ENCODE measurements at places on chromosomes 7 and 10.

DNA sequence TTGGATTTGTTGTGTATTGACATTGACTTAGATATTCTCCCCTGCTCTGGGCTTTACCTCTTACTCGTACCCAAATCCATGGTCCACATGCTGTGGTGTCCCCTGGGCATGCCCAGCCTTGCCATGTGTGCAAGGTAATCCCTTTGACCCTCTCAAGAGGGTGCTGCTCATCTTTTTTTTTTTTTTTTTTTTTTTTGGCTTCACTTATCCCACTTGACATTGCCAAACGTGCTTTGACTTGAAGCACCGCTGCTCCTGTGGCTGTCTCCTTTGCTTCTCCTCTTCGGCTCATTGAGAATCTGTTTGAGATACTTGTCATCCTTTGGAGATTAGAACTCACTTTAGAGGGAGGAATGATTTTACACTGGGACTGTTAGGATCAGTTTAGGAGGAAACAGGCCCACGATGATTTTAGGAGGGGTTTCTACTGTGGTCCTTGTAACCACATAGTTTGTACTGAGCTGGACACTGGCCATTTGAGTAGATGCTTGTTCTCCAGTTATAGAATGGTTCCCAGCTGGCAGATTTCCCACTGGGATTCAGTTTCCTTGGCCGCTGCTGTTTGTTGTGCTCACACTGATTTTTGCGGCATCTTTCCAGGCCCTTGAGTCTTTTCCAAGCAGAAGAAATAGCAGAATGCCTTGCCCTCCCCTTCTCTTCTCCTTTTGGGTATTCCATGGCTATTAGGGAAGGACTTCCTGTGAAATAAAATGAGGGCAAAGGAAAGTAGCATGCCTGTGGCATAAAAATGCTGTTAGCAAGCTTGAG, 184.8 kb downstream of the AUTS2 start:
- no peak for DNase-seq

- DNase-seq: no peak
Observed at GRCh38 chr7:141370650-141371049, 180.6 kb upstream of the AGK start.

GRCh38 chr10:60427148-60427547, 37.5 kb upstream of the ANK3 start:
- DNase-seq: no peak

DNA sequence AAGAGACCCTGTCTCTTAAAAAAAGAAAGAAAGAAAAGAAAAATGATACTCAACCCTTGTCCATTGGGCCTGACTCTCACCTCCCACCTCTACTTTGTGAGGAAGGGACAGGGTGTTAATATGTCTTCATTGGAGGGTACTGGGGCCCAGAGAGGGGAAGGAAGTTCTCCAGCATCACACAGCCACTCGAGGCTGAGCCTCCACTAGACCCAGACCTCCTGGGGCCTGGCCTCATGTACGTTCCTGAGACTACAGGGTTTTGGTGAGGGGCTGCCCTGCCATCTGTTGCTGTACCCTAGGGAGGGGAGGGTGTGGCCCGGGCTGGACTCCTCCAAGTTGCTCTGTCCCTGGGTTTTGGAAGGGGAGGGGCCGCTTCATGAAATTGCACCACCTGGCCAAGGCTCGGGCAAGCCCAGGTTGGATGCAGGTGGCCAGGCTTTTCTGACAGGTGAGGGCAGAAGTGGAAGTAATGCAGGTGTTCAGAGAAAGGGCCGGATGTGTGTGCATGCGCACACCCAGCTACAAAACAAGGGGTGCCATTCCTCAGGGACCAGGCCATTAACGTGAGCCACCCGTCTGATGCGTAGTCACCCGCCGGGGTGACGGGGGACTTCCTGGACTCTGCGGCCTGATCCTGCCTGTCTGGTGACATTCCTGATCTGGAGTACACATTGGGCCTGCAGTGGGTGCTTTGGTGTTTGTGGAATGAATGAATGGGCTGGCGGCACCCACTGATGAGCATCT, 21.7 kb downstream of the GTF2IRD1 start:
- no peak for DNase-seq

DNA sequence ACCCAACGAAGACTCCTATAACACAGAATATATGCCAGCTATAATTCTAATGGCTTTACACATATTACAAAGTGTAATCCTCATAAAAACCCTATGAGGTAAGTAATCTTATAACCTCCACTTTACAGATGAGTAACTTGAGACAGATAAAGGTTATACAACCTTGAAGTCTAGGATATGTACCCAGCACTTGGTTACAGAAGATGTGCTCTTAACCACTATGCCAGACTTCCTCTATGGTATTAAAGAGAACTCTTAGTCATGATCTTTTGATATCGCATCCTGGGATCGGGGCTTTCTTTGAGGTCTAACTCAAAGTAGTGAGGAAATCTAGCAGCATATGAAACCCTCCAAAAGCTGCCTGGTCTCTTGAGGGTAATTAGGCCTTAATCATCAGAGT, 319.2 kb upstream of the LRRN3 start:
- no peak for DNase-seq

- DNase-seq: peak; percentile 55
Observed at GRCh38 chr10:71933651-71934050, 30.5 kb upstream of the CHST3 start.

DNA sequence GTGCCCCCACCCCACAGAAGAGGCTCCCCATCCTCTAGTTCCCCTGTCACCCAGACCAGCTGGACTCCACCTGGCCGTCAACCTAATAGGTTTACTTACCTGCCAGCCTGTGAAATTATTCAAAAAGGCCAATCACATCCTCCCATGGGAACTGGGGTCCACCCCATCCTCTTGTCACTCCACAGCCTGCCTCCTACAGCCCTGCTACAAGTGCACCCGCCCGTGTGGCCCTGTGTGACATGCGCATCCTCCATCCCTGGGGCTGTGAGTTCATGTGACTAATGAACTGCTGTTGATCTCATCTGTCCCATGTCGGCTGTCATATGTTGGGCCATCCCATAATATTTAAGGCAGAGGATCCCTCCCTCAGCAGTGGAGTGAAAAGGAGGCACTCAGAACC, 39.4 kb downstream of the AOC1 start:
- no peak for DNase-seq

- DNase-seq: peak; percentile 13
Observed at GRCh38 chr10:96512524-96513304, 1.0 kb downstream of the TLL2 start.

DNA sequence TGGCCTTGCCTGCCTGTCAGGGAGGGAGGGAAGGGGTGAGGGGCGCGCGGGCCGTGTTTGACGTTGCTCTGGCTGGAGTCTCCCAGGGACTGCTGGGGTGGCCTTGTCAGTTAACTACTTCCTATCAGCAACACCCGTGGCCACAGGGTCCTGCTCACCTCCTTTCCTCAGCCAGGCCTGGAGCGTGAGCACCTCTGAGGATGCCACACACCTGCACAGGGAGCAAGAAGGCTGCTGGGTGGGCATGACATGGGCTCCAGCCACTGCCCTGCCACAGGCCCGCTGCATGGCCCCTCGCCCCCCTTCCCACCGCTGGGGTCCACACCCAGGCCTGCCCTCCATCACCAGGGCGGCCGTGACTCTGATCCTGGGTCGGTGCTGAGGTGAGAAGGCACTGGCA, 212.4 kb downstream of the ELFN1 start:
- no peak for DNase-seq

- DNase-seq: no peak
Observed at GRCh38 chr7:97373736-97374135, 256.2 kb downstream of the SDHAF3 start.

GRCh38 chr7:50281680-50282445, 22.7 kb upstream of the IKZF1 start:
- no peak for DNase-seq

GRCh38 chr7:151086802-151087244, 548 bp downstream of the AGAP3 start:
- DNase-seq: peak; percentile 44

DNA sequence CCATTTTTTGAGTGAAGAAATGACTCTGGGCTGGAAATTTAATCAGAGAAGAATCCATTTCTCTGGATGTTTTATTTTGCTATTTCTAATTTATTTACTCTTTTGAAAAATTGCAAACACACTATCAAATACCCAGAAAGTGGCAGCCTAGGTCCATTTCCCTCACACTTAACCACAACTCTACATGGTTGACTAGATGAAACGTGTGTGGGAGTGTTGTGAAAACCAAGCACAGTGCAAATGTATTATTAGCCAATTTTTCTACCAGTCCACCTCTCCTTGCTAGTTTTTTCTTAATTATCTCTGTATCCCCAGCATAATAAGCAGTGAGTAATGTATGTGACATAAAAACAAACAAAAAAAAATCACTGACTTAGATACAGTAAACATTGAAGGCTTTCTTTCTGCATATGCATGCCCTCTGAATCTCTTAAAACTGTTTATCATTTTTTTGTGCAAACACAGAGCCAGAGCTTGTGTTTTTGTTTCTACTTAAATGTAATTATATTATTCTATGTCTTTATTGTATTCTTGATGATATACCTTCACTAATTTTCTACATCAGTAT, 30.9 kb downstream of the SCIN start:
- DNase-seq: no peak

GRCh38 chr7:113143486-113144257, 25.3 kb upstream of the SMIM30 start:
- DNase-seq: no peak

DNA sequence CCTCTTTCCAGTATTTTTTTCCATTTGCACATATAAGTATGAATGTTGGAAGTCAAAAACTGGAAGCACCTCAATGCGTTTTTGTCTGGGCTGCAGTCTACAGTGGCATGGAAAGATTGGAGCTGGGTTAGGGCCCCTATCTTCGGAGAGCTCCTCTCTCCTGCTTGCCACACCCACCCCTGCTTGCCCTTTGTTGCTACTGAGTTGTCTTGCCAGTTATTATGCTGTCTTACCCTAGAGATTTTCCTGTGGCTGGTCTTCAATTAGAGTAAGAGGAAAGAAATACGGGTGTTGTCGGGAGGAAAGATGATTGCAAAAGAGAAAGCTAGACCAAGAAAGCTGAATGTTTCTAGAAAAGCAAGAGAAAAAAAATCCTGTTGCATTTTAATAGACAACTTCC, 228.9 kb upstream of the CELF2 start:
- no peak for DNase-seq

DNA sequence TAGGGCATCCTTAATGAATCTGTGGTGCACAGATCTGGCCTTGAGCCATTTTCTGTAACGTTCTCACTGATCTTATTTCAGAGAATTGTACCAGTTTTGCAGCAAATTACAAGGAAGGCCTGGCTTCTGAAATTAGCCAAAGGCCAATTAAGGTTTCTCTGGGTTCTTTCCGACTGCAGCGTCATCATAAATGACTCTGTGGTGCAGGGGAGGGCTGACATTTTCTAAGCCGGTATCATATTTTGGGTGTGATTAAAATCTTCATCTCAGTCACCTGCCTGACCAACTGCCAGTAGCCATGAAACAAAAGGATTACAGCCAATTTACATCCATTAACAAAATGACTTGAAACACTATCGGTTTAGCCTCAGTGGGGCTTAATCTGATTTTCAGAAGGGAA, 363.7 kb downstream of the ADRA2A start:
- DNase-seq: no peak

- no peak for DNase-seq
Observed at GRCh38 chr10:102090772-102091171, 25.6 kb downstream of the HPS6 start.

DNA sequence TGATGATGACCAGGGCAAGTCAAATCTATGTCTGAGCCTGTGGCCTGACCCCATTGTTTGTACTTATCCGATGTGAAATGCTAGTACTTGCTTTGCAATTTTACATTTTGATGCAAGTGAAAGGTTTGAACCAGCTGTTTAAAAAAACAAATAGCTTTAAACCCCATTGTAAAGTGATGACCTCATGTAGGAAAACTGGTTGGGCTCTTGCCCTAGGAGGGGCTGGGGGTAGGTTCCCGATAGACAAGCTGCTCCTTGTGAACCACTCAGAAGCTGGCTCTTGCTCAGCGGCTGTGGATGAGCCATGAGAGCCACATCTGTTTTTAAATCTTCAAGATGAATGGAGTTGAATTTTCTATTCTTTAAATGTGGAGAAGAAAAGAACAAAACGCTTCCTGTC, 185.3 kb downstream of the WDR11 start:
- DNase-seq: no peak

- no peak for DNase-seq
Observed at GRCh38 chr10:69749178-69750010, 52.3 kb upstream of the COL13A1 start.

GRCh38 chr10:118971187-118971586, 58.3 kb upstream of the NANOS1 start:
- DNase-seq: no peak

DNA sequence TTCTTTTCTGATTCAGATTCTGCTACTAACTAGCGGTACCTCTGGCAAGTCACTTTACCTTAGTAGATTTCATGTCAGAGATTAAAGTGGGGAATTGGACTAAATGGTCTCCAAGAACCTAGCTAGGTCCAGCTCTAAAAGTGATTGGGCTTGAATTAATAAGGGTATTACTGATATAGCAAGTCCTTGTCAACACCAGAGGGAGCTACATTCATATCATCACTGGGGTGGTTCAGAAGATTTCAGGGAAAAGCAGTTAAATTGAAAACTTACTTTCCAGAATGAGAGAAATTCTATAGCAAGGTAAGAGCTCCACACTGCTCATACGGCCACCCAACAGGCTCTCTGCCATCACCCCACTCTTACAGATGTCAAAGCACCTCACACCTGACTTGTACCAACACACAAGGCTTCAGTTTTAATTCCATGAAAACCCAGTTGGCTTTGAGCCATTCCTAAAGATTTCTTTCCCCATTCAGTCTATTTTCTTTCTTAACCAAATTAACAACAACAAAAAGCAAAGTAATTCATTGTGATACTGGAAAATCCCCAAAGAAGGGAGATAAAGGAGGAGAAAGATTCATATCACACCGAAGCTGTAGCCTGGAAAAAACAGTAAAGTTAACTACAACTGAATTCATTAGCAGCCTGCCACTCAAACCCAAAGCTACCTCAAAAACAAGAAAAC, 38.0 kb upstream of the SPOCK2 start:
- DNase-seq: no peak

DNA sequence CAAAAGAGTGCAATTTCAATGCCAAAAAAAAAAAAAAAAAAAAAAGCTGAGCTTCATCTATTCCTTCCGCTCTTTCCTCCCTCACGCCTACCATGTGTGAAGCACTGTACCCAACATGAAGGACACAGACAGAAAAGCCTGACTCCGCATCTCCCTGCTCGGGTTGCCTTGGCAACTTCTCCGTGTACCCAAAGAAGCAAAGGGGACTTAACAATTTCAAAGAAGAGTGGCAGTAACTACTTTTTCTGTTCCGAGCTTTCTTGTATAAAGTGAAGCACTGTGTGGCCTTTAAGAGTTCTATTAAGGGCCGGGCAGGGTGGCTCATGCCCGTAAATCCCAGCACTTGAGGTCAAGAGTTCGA, 177.7 kb downstream of the PRKCQ start:
- DNase-seq: no peak

GRCh38 chr7:140384894-140385545, 13.3 kb downstream of the SLC37A3 start:
- DNase-seq: no peak

GRCh38 chr10:95236068-95236903, 42.2 kb downstream of the ACSM6 start:
- DNase-seq: no peak

GRCh38 chr7:37322831-37323230, 125.8 kb downstream of the ELMO1 start:
- DNase-seq: no peak
